ENCODE measurements at places on chromosomes 5 and 9.

- DNase-seq = no peak
These were observed 8.2 kb downstream of the CD74 start for GRCh38 chr5:150404535-150404934.

GRCh38 chr5:145180371-145180770, 654.8 kb downstream of the PRELID2 start:
- no peak for DNase-seq

DNA sequence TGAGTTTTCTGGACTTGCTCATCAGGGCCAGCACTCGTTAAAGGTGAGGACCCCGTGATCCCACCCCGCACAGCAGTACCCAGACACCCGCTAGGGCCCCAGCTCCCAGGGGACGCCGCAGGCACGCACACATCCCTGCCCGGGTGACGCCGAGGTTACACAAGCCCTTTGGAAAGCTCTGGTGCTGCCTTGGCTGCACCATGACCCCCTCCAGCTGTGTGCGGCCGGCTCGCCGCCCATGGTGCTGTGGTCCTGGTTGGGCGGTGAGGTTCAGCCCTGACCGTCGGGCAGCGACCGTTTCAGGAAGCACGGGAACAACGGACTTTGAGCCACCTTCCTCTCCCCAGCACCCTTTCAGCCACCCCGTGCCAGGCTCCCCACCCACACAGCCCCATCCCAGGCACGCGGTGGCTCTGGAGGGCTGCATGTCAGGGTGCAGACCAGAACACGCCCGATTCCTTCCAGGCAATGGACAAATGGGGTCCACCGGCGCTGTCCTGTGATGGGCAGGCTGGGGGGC, 7.5 kb upstream of the SLC12A7 start:
- DNase-seq = no peak

GRCh38 chr9:124552273-124552605, 45.0 kb upstream of the NR5A1 start:
- DNase-seq = no peak

- no peak for DNase-seq
These were observed 18.9 kb downstream of the SQSTM1 start for GRCh38 chr5:179839328-179840256.

- DNase-seq = no peak
These were observed at the start of gene FAT2 for GRCh38 chr5:151591144-151591819. Gene FAT2 (minus strand): TSS chr5:151591331. CDS start chr5:151568931, 22,400 bp downstream.

- DNase-seq = peak; percentile 78
These were observed 22.6 kb upstream of the CTNNAL1 start for GRCh38 chr9:109035684-109036423.

- DNase-seq = no peak
These were observed 11.5 kb downstream of the LARP1 start for GRCh38 chr5:154766558-154767281.

DNA sequence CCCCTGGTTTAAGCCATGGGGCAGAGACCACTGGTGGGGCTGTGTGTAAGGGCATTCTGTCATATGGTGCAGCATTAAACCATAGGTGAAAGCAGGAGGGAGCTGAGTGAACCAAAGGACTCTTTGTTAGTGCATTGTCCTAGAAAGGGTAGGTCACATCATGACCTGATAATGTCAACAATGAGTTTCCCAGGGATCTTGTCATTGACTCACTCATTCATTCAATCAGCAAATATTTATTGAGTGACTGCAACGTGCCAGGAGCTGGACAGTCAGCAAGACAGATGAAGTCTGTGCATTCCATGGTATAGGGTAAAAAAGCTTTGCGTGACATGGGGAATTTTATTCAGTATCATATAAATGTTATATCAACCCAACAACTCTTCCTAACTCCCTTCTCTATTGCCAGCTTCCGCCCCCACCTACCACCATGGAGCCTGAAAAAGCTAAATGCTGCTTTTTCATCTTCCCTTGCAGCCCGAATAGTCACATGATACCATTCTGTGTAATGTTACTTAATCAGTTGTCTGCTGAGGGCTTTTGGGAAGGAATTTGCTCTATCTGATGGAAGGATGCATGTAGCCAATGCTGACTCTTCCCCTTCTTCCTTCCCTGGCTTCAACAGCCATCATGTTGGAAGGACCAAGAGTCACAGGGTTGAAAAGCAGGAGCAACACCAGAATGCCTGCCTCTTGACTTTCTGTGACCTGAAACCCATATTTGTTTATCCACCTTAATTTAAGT, 11.5 kb upstream of the OTULINL start:
- DNase-seq = peak; percentile 72

GRCh38 chr9:69265891-69266290, 59.1 kb upstream of the ENTREP1 start:
- DNase-seq = no peak

- no peak for DNase-seq
These were observed 1.0 kb upstream of the TPM2 start for GRCh38 chr9:35690614-35691333.

- DNase-seq = no peak
These were observed 331.5 kb downstream of the ARHGEF28 start for GRCh38 chr5:73957397-73958001.

GRCh38 chr9:3867196-3867595, 341.4 kb upstream of the RFX3 start:
- no peak for DNase-seq

Measured in Panc1 (cell line).